ENCODE measurements at places on chromosomes 5 and 9.
A peak's percentile ranks its signal among the peaks of the same experiment; 100 is the strongest.

GRCh38 chr5:170553218-170553617 lies 49.4 kb downstream of the KCNIP1 start:
- DNase-seq, result no peak

- no peak for DNase-seq
Measured at GRCh38 chr9:114220061-114220541, 64.8 kb downstream of the COL27A1 start.

DNA sequence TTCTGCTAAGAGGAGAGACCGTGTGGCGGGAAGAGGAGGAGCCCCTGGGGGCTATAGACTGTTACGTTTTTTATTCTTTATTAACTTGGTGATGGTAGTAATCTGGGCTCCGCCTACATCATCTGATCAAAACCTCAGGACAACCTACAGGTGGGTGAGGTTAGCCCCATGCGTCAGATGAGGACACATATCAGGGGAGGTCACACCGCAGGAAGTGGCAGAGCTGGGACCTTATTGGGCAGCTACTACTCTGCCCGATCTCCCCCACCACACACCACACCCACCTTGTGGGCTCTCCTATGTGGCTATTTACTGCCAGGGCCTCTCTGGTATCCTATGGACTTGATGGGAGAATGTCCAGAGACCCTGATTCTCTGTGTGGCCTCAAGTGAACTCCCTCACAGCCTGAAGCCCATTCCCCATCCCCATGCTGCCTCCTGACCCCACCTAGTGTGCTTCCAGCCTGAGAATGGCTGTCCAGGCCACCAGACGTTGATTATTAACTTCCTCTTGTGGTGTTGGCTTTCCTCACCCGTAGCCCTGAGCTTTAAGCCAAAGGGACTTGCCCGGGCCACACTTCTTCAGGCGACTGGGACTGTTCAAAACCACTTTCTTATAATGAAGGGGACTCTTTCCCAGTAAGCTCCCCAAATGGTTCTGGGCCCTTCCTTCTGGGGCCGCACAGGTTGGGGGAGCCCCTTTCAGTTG lies 8.2 kb downstream of the UNC5A start:
- no peak for DNase-seq

DNA sequence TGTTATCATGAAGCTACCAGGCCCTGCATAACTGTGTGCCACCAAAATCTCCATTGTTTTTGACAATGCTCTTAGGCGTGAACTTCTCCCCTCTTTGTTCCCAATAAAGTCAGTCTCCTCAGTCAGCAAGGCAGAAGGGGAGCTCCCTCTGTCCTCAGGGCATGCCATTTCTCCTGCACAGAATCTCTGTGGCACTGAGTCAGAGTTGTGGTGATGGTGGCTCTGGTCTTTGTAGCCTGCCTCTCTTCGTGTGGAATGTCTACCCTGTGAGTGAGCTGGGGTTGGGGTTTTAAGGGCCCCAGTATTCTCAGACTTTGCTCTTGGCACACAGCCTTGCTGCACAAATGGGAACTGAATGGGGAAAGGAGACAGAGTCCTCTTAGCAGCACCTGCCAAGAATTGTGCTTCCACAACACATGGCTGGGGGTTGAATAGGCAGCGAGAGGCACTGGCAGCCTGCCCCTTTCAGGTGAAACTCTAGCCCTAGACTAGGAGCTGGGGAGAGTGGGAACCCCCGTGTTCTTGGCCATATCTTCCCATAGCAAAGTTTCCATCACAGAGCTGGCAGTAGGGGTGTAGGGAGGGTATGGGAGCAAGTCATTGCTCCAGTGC lies 146.6 kb downstream of the SH3GL2 start:
- no peak for DNase-seq

GRCh38 chr5:96816991-96817390 lies 9.2 kb upstream of the ERAP1 start:
- no peak for DNase-seq

- no peak for DNase-seq
Measured at GRCh38 chr5:107639990-107640389, 30.7 kb downstream of the EFNA5 start.

DNA sequence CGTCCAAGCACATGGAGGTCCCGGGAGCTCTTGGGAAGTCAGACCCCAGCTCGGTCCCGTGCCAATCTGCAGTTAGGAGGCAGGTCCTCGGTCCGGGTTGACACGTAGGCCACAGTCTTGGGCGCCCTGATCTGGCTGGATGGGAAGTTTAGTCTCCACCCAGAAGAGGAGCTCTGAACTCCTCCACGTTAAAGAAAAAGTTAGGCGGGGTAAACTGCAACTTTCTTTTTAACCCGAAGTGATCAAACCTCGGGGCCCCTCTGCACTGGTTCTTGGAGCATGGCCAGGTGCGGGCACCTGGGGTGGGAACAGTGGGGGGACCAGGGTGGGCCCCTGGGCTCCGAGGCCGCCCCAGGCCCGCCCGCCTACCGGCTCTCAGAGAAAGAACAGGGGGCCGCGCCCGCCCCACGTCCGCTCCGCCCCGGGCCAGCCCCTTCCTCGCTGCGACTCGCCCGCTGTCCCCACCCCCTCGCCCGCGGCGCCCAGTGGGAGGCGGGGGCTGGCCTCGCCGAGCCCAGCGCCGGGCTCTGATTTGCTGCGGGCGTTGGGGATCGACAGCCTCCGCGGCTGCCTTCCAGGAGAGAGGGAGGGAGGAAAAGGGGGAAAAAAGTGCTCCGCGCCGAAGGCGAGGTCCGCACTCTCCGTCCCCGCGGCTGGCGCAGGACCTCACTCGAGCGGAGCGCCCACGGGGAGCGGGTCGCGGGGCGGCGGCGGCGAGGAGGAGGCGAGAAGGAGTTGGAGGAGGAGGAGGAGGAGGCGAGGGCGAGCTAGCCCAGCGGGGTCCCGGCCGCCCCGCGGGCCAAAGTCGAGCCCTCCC lies at the start of gene COL5A1:
TSS of gene COL5A1 (plus strand) at position 631 of the 817 bp plus-strand sequence. CDS start 385 bp downstream, outside the sequence.
- peak; percentile 15 for DNase-seq

GRCh38 chr9:109914280-109915027 lies 134.5 kb downstream of the PALM2AKAP2 start:
- no peak for DNase-seq

- no peak for DNase-seq
Measured at GRCh38 chr5:37791321-37791720, 48.5 kb downstream of the GDNF start.

DNA sequence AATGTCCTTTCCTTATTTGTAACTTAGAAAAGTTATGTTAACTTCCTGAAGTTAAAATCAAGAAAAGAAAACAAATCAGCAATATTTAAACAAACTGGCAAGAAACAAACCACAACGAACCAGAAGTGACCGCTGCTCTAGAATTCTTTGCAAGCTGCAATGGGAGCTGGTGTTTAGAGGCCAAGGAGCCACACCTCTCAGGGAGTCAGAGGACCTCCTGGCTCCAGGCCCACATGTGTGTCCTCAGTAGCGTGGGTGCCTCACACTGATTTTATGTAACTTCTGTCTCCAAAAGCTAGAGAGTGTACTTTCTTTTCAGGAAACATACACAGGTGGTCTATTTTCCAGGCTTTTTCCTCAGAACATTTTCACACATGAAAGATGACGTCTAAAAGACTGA lies 100.4 kb downstream of the IRX2 start:
- no peak for DNase-seq

- no peak for DNase-seq
Measured at GRCh38 chr5:31948006-31948405, 226.1 kb downstream of the GOLPH3 start.

- no peak for DNase-seq
Measured at GRCh38 chr5:132586063-132586462, 29.3 kb downstream of the RAD50 start.

GRCh38 chr5:126267438-126267837 lies 155.8 kb upstream of the GRAMD2B start:
- no peak for DNase-seq

- DNase-seq, result no peak
Measured at GRCh38 chr5:76691467-76692273, 24.3 kb upstream of the F2R start.

GRCh38 chr9:120398286-120398685 lies 181.7 kb downstream of the CDK5RAP2 start:
- DNase-seq, result no peak

DNA sequence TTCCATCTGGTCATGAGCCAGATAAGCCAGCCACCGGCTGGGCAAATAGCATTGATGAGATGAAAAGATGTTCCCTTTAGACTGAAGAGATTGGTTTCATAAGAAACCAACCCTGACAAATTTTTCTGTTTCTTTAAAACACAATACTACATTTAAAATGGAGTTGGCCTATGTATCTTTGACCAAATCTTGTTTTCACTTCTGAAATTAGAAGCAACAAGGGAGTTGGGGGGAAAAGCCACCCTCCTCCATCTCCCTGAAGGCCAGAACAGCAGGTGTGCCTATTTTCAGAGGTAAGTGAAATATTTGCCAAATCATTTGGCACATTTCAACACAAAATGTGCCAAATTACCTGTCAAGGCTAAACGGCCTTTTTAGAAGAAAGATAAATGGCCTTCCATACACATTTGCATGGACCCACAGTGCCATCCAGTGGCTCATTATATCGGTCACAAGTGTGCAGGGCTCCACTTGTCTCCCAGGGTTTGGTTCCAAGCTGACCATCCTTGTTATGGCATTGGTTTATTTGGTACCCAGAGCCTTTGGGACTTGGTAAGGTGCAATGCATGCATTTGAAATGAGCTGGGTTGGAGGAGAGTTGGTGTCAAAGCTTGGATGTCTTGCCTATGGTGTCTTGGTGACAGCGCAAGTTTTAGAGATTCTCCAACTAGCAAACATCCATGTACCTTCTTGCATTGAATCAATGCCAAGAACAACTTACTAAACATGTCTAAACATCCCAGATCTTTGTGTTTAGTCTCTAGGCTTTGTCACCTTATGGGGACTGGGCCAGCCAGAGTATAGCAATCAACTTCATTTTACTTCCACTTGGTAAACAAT lies 372.0 kb upstream of the KIF2A start:
- DNase-seq, result peak; percentile 85

DNA sequence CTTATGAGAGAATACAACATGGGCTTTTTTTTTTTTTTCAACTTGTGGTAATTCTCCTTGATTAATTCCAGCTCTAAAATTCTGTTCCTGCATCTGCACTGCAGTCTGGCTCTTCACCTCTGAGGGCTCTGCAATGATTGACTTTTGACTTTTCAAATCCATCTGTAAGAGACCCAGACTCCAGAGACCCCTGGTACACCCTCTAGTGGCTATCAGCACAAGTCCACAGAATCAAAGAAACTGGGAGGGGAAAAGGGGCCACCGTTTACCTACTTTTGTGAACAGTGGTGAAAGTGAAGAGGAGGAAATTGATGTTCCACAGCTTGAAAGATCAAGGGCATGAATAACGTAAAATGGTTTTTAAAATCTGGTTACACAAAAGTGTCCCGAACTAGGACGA lies 151.6 kb downstream of the SLIT3 start:
- no peak for DNase-seq

DNA sequence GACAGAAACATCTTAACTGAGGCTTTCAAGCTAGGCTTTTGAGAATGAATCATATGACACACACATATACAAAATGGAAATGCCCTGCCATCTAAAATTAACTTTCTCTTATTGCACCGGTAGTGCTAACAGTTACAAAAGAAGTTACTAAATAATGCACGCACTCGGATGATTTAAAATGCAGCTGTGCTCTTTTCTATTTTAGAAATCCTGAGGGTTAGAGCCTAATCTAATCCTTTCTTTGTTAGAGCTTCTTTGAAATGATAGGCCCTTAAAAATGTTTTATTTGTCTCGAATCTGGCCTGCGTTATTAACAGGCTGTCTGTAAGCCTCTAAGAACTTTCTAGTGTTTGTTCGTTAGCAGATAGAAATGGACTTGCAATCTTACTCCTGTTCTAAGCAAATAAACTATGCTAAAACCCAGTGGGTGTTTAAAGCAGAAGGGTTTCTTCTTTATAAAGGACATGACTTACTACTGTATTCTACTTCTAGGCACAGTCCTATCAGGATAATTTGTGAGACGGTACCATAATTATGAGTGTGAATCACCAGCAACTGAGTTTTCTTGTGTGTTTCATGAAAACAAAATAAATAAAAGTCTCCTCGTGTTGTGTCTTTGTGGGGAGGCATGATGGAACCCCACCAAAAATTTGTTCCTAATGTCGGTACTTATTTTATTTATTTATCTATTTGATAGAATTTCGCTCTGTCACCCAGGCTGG lies 69.2 kb upstream of the MYO10 start:
- DNase-seq, result no peak

- no peak for DNase-seq
Measured at GRCh38 chr9:80665479-80665878, 1023.9 kb downstream of the TLE1 start.

- no peak for DNase-seq
Measured at GRCh38 chr5:101159006-101159405, 255.9 kb upstream of the ST8SIA4 start.

DNA sequence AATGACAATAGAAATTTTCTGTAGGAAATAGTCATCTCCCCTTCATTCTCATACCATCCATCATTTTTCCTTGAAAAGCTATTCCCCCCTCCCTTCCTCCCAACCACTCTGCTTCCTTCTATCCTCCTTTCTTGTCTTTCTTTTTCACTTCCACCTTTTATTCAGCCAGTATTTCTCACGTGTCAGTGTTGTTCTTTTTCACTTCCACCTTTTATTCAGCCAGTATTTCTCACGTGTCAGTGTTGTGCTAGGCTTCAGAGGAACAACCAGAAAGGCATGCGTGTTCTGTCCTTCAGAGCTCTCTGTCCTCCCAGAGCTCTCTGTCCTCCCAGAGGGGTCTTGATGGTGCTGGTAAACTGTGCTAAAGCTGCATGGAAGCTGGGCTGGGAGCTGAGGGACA lies 419.6 kb downstream of the GADD45G start:
- no peak for DNase-seq

Measured in COR-L47 (cell line).